ENCODE measurements at places on chromosomes 6 and 20. TPM values are rescaled to one million over a fixed set of nuclear protein-coding genes. Genes with fewer than 3 reads are reported as not detected.
A peak's percentile ranks its signal among the peaks of the same experiment; 100 is the strongest.

The BPIFB2 gene
- not detected for total RNA-seq

DNA sequence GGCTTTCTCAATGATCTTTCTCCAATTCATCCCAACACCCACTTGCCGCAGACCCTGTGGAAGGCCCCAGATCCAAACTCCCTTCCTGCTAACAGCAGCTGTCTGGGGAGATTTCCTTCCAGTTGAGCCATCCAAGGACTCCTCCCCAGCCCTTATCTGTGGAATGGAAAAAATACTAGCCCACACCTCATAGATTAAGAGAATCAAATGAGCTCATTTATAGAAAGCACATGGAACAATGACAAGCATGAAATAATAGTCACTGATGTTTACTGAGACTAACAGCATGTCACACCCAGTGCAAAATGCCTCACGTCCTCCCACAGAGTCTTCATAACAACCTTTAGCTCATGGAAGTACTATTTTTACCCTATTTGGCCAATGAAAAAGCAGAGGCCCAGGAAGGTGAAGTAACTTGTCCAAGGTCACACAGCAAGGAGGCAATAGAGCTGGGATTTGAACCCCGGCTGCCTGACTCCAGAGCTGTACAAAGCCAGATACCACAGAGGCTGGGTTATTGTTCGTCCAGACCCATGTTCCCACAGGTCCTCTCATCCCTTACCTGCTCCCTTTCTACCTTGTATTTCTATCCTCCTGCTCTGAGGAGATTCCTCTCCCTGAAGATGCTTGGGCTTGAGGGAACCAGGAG lies 23.4 kb upstream of the PTGIS start:
- no peak overlapping the region for H3K4me3 ChIP-seq
- DNase-seq, result no peak
- no peaks in the 10 kb centered on the region for H3K36me3 ChIP-seq
- H3K4me1 ChIP-seq, result no peaks in the 10 kb centered on the region

DNA sequence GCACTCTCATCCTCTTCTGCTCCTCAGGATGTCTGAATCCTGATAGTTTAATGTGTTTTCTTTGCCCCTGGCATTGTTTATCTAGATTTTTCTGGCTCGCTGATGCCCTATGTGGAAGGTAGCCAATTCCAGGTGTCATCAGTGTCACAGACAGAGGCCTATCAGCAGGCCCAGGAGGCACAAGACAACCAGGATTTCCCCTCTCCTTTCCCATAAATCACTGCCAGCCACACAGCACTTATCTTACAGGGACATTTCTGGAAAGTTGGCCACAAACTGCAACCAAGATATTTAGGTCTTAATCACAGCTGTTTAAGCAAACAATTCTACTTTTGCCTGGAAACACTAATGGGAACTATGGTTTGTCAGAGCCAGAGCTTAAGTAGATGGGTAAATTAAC lies 28.1 kb downstream of the ADGRF5 start:
- DNase-seq, result no peak
- no peak overlapping the region for H3K4me3 ChIP-seq
- H3K27ac ChIP-seq, result no peak overlapping the region
- no peaks in the 10 kb centered on the region for H3K27me3 ChIP-seq
- H3K4me1 ChIP-seq, result no peaks in the 10 kb centered on the region

- H3K4me3 ChIP-seq, result no peak overlapping the region
- no peaks in the 10 kb centered on the region for H3K4me1 ChIP-seq
- DNase-seq, result no peak
- no peaks in the 10 kb centered on the region for H3K27me3 ChIP-seq
- H3K36me3 ChIP-seq, result no peaks in the 10 kb centered on the region
Observed at GRCh38 chr6:9537381-9537780, 877.5 kb downstream of the TFAP2A start.

The CST3 gene
- total RNA-seq, result 53.2 TPM

The KHDC1 gene
- total RNA-seq, result 4.3 TPM

GRCh38 chr6:79810185-79810705 lies 137.1 kb downstream of the ELOVL4 start:
- peaks cover 6% of the 10 kb centered on the region for H3K4me1 ChIP-seq
- no peaks in the 10 kb centered on the region for H3K36me3 ChIP-seq
- H3K27me3 ChIP-seq, result no peaks in the 10 kb centered on the region
- H3K4me3 ChIP-seq, result no peak overlapping the region
- DNase-seq, result no peak

DNA sequence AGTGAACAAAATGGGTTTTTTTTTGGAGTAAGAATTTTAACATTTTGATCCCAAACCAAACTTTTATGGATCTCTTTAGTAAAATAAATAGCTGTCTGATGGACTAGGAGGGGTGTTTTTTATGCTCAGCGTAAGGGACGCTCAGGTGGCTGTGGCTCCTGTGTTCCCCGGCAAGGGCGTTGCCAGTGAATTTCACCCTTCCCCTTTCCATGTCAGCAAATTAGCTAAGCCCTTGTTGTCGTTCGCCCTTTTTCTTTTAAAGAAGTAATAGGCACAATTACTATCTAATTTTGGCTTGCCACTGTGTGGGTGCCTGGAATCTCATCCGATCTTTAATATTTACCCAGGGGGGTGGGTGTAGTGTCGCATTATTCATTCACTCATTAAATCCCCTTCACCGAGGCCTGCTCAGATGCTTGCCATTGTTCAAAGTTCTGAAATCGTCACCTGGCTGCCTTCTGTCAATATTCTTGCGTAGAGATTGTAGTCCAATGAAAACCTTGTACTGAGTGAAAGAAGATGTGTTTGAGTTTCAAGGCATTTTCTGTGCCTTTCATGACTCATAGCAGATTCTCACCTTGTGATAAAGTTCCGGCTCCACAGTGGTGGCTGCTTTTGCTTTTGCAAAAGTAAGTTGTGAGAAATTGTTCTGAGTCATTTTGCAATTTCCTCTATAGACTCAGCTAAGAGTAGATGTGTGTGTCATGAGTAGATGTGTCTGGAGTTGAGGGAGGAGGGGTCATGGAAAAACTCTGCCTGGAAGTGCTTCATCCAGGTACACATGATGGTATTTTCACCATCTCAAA lies 40.0 kb upstream of the CLDN20 start:
- H3K27ac ChIP-seq, result no peak overlapping the region
- no peaks in the 10 kb centered on the region for H3K27me3 ChIP-seq
- H3K4me1 ChIP-seq, result no peaks in the 10 kb centered on the region
- H3K36me3 ChIP-seq, result no peaks in the 10 kb centered on the region
- no peak overlapping the region for H3K4me3 ChIP-seq

DNA sequence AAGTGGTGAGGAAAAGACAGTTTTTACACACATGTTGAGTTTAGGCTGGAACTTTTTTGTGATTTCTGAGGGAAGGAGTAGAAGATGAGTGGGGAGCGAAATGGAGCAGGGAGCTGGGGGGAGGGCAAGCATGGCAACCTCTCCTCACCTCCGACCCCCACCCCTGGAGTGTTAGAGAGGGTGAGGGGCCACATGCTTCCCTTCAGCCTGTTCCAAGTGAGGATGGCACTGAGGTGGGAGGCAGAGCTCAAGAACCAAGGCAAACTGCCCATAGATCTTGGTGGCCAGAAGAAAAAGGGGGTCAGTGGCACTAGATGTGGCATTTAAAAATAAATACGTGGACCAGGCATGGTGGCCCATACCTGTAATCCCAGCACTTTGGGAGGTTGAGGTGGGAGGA lies 4.8 kb downstream of the TTBK1 start:
- DNase-seq, result no peak
- H3K27ac ChIP-seq, result no peak overlapping the region
- H3K27me3 ChIP-seq, result peaks cover 11% of the 10 kb centered on the region
- no peaks in the 10 kb centered on the region for H3K36me3 ChIP-seq
- peak overlapping the region; percentile 84 for H3K4me3 ChIP-seq

The MYLK2 gene
- 0.22 TPM for total RNA-seq

The SAMD5 gene
- 0.08 TPM for total RNA-seq

The SLC22A3 gene
- total RNA-seq, result 2.7 TPM

GRCh38 chr6:45892696-45893245 lies 122.9 kb downstream of the CLIC5 start:
- no peak overlapping the region for H3K4me3 ChIP-seq
- H3K27ac ChIP-seq, result no peak overlapping the region
- H3K36me3 ChIP-seq, result no peaks in the 10 kb centered on the region
- DNase-seq, result no peak

The TRIM31 gene
- not detected for total RNA-seq

DNA sequence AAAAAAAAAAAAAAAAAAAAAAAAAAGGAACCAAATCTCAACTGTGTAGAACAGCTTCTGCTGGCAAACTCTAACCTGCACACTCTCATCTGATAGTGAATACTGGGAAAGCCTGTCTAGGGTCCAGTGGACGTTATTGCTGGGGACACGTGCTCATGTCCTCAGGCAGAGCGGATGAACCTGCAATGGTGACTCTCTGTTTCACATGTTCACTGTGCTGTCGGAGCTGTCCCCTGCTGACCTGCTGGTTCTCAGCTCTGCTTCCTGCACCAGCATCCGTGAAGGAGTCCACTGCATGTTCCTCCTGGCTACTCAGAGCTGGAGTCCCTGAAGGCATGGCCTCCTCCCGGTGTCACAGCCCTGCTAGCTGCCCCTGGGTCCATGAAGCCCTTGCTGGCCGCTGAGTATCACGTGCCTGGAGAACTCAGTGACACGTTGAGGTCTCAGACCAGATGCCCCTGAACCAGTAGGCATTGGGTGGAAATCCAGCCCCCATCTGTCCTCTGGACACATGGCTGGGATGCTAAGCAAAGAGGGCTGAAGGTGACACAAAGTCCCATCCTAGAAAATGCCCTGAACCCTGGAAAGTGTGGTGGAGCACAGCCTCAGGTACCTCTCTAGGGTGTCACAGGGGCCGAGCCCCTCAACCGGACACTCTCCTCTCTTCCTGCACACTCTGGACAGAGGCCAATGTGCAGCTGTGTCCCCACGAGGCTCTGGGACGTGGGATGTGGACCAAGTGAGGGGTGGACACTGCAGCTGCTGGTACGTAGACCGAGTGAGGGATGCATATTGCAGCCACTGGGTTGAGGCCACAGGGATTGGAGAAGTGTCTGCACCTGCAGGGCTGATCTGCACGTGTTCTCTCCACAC lies 54.9 kb upstream of the FRMD1 start:
- H3K4me1 ChIP-seq, result peaks cover 14% of the 10 kb centered on the region
- H3K4me3 ChIP-seq, result no peak overlapping the region
- peaks cover 12% of the 10 kb centered on the region for H3K27me3 ChIP-seq
- no peaks in the 10 kb centered on the region for H3K36me3 ChIP-seq
- no peak for DNase-seq

GRCh38 chr6:101085327-101085726 lies 204.2 kb upstream of the ASCC3 start:
- no peak for DNase-seq
- H3K27me3 ChIP-seq, result no peaks in the 10 kb centered on the region
- H3K4me3 ChIP-seq, result no peak overlapping the region
- H3K27ac ChIP-seq, result no peak overlapping the region
- no peaks in the 10 kb centered on the region for H3K36me3 ChIP-seq
- no peaks in the 10 kb centered on the region for H3K4me1 ChIP-seq

DNA sequence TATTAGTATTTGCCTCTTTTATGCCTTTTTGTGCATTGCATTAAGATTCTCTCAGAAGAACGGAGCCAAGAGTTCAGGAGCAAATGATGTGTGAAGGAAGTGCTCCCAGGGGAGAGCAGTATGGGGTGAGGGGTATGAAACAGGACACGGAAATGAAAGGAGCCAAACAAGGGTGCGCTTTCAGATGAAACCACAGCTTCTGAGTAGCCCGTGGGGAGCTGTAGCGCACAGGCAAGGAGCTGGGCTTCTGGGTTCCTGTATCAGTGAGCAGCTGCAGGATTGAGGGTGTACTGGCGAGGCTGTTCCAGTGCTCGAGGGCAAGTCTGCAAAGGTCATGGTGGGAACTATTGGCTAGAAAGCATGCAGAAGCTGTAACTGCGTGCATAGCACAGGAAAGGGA lies 25.4 kb downstream of the ANKEF1 start:
- DNase-seq, result no peak
- H3K36me3 ChIP-seq, result no peaks in the 10 kb centered on the region
- H3K4me3 ChIP-seq, result no peak overlapping the region
- no peaks in the 10 kb centered on the region for H3K27me3 ChIP-seq
- H3K27ac ChIP-seq, result no peak overlapping the region

DNA sequence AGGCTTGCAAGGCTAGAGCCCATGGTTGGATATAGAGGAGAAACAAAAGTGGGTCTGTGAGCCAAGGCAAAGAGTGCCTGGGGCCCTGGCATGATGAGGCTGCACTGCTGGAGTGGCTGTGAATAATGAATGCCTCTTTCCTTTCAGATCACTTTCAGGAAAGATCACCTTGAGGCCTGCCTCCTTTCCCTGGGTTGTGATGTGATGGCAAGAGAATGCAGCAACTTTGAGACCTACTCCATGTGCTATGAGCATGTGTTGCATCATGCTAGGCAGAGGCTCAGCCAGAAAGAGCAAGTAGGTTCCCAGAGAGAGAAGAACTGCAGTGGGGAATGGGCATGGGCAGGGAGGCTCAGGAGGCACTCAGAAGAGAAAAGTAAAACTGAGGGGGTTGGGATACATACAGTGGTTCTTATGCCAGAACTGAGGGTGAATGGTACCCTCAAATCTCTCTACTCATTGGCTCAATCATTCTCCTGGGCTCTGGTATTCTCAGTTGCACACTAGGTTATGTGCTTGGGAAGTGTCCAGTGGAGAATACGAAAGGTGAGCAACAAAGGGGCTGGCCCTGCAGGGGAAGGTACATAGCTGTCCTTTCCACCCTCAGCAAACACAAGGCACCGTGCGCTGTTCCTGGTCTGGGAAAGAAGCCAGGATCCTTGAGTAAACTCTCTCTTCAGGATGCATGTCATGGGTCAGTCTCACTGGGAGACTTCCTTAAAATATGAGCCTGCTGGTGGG lies 45.9 kb downstream of the CD164 start:
- no peak for DNase-seq
- no peaks in the 10 kb centered on the region for H3K36me3 ChIP-seq
- H3K4me3 ChIP-seq, result no peak overlapping the region
- H3K4me1 ChIP-seq, result no peaks in the 10 kb centered on the region

All from H1 (cell line).